GM12878 (cell line): ENCODE measurements at places on chromosomes 13 and 19. TPM values are rescaled to one million over a fixed set of nuclear protein-coding genes. Genes with fewer than 3 reads are reported as not detected.

The CTXN1 gene
- 1.0 and 1.1 TPM in 2 replicates for total RNA-seq

- no peaks in the 10 kb centered on the region; the same call in 1 of the 2 replicates for H3K27me3 ChIP-seq
Measured at GRCh38 chr19:17893766-17894165, 22.0 kb downstream of the SLC5A5 start.

DNA sequence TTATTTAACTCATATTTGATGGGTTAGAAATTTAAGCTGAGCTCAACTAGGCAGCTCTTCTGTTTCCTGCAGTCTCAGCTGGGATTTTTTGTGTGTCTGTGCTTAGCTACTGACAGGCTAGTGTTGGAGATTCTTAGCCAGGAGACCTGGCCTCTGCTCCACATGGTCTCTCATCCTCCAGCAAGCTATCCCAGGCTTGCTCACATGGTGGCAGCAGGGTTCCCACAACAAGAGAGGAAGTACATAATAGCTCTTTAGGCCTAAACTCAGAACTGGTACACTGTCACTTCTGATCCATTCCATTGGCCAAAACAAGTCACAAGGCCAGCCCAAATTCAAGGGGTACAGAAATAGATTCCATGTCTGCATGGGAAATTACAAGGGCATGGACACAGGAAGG is 406.2 kb downstream of the SUCLA2 start:
- no peaks in the 10 kb centered on the region for H3K27me3 ChIP-seq
- H3K27ac ChIP-seq, result no peak overlapping the region
- H3K36me3 ChIP-seq, result no peaks in the 10 kb centered on the region
- no peaks in the 10 kb centered on the region for H3K4me1 ChIP-seq

- no peak overlapping the region for H3K4me3 ChIP-seq
- DNase-seq, result no peak
- H3K27me3 ChIP-seq, result no peaks in the 10 kb centered on the region; the same call in 1 of the 2 replicates
- no peak overlapping the region for H3K27ac ChIP-seq
Measured at GRCh38 chr13:26678796-26679195, 81.8 kb downstream of the GPR12 start.

GRCh38 chr19:55258476-55258827 is 365 bp downstream of the PPP6R1 start:
- peak overlapping the region; percentile 96 for H3K27ac ChIP-seq
- DNase-seq, result no peak
- H3K36me3 ChIP-seq, result no peaks in the 10 kb centered on the region

- no peak for DNase-seq
- H3K4me1 ChIP-seq, result no peaks in the 10 kb centered on the region
- H3K4me3 ChIP-seq, result no peak overlapping the region
Measured at GRCh38 chr19:9156304-9156703, 16.1 kb downstream of the ZNF317 start.

GRCh38 chr13:46894568-46894967 is 2.3 kb downstream of the HTR2A start:
- peaks cover 6% of the 10 kb centered on the region; the same call in 1 of the 2 replicates for H3K27me3 ChIP-seq
- no peak for DNase-seq
- no peak overlapping the region for H3K27ac ChIP-seq
- H3K36me3 ChIP-seq, result no peaks in the 10 kb centered on the region
- H3K4me3 ChIP-seq, result peak overlapping the region; percentile 70; the same call in 1 of the 2 replicates

- DNase-seq, result peak; percentile 80
- peak overlapping the region; percentile 43; the same call in 1 of the 2 replicates for H3K4me3 ChIP-seq
- no peaks in the 10 kb centered on the region for H3K27me3 ChIP-seq
- H3K4me1 ChIP-seq, result peaks cover 5% of the 10 kb centered on the region
Measured at GRCh38 chr19:55503502-55504251, 15.4 kb downstream of the SSC5D start.
